ENCODE measurements at places on chromosomes 5 and 9.

GRCh38 chr9:113638897-113639296 lies 175.4 kb downstream of the RGS3 start:
- no peak for DNase-seq

DNA sequence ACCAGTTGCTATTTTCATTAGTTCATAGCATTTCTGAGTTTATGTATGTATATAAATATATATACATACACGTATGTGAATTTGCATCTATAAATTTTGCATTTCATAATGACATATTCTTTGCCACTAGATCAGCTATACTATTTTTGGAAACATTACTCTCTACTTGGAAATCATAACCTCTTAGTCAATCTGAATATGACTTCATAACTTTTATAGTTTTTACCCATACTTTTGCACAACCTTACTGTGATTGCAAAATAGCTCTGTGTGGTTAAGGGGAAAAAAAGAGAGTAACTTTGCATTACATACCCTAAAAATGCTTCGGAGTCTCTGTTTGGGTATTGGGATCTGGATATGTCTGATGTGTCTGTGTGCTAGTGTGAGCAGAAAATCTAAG lies 44.9 kb upstream of the ADAMTSL1 start:
- no peak for DNase-seq

DNA sequence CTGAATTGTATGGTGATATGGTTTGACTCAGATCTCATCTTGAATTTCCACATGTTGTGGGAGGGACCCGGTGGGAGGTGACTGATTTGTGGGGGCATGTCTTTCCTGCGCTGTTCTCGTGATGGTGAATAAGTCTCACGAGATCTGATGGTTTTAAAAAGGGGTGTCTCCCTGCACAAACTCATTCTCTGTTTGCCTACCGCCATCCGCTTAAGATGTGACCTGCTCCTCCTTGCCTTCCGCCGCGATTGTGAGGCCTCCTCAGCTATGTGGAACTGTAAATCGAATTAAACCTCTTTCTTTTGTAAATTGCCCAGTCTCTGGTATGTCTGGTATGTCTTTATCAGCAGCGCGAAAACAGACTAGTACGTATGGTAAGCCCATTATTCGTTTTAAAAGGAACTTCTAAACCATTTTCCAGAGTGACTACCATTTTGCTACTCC lies 48.7 kb downstream of the SLC36A1 start:
- DNase-seq = no peak

GRCh38 chr9:134293611-134294152 lies 32.6 kb upstream of the RXRA start:
- no peak for DNase-seq

- no peak for DNase-seq
These were observed 30.9 kb upstream of the OR2K2 start for GRCh38 chr9:111360881-111361280.

- DNase-seq = no peak
These were observed 259.6 kb downstream of the EPB41L4A start for GRCh38 chr5:112159435-112159834.

DNA sequence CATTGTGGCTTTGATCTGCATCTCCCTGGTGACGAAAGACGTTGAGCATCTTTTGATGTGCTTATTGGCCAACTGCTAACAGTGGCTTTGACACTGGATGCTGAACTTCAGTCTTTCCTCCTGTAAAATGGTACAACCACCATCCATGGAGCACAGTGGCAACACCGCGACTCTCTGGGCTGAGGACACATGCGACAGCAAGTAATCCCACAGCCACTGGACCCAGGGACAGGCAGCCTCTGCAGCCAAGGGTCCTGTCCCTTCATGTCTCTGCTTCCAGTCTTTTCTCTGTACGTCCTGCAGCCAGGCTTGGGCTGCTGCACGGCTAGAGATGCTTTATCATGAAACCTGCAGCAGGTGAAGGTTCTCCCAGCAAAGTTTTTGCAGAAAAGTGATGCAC lies 83.5 kb downstream of the DAP start:
- no peak for DNase-seq

DNA sequence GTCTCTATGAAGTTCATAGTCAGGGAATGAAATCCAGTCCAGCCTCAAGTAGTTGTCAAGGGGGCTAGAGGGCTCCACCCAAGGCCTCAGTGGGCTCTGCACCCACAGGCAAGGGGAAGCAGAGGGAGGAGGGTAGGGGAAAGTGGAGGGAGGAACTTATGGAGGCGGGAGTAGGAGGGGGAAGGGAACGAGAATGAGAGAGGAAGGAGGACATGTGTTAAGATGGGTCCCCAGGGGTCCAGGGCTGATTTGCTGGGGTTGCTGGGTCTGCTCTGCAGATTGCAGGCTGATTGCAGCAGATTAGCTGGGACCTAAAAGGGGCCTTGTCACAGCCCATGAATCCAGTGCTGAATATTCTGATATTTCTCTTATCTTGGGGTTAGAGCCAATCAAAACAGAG lies 166.9 kb upstream of the IL12B start:
- no peak for DNase-seq

- DNase-seq = no peak
These were observed 129.2 kb downstream of the ZDHHC21 start for GRCh38 chr9:14563902-14564624.

DNA sequence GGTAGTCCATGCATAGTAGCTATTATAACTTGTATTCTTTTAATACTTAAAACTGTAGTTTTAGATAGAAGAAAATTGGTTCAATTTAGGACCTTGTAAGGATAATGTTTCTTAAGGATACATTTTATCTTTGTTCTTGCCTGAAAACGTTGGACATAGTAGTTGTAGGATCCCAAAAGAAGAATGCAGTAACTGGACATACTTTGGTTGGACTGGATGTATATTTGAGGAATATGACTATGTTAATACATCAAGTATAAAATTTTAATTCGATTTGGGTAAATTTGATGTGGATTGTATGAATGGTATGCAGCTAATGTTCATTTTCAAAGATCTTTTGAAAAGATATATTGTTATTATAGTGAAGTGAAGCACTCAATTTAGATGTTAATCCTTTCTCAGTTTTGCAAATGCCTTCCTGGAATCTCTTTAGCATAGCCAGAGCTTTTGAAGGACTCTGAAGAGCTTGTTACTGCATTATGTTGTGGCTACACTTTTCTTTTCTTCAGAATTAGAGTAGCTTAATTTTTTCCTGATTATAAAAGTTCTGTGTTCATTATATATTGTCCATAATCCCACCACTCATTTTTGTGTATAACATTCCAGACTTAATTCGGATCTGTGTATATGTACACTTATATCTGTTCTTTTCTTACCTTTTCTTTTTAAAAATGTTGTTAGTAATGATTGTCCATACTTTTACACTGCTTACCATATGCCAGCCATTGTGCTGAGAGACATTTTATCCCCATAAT lies 41.2 kb downstream of the LRRTM2 start:
- no peak for DNase-seq

- DNase-seq = no peak
These were observed 753.3 kb downstream of the IRX1 start for GRCh38 chr5:4348919-4349318.

DNA sequence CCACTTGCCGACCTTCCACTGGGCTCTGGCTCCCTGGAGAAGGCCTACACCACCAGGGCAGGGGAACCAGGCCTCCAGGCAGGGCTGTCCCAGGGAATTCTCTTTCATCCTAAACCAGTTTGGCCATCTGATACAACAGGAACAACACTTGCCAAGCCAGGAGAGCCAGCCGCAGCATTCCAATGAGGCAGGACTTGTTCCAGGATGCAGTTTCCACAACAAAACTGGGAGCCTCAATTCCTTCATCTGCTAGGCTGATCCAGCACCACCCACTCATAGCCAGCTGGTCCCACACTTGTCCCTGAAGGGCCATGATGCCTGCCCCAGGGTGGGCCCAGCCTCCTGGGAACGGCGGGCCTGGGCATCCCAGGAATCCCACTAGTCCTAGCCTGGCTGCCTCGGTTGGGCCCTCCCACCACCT lies 26.0 kb downstream of the BICD2 start:
- DNase-seq = no peak
